LoVo (cell line): ENCODE measurements at places on chromosomes 2 and 18.
A peak's percentile ranks its signal among the peaks of the same experiment; 100 is the strongest.

GRCh38 chr2:45816272-45816671, 164.8 kb downstream of the PRKCE start:
- DNase-seq = no peak

DNA sequence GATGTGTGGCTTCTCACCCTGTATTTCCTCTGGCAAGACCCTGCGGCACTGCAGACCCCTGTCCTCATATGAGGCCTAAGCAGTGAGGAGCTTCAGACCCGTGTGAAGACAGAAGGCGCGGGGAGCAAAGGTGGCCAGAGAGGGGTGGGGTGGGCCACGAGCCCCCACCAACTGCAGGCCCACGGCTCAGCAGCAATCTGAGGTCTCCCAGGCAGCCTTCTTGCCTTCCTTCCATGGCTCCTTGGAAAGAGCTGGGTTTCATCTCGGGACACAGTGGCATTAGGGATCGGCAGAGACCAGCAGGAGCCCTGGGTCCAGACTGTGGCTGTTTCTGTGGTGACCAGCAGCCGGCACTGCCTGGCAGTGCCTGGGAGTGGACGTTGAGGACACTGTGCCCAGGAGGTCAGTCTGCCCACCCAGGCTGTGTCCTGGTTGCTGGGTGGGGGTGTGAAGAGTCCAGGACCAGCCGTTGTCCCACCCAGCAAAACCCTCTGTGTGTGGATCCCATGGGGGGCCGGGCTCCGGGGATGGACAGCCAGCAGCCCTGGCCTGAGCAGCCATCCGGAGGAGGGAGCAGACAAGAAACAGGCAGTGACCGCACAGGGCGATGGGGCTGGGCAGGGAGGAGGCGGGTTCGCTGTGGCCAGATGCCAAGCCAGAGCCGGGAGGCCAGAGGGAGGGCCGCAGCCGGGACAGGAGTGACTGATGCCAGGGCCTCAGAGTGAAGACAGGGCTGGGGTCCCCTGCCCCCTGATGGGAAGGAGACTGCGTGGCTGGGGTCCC, 73.8 kb downstream of the RRM2 start:
- DNase-seq = no peak

DNA sequence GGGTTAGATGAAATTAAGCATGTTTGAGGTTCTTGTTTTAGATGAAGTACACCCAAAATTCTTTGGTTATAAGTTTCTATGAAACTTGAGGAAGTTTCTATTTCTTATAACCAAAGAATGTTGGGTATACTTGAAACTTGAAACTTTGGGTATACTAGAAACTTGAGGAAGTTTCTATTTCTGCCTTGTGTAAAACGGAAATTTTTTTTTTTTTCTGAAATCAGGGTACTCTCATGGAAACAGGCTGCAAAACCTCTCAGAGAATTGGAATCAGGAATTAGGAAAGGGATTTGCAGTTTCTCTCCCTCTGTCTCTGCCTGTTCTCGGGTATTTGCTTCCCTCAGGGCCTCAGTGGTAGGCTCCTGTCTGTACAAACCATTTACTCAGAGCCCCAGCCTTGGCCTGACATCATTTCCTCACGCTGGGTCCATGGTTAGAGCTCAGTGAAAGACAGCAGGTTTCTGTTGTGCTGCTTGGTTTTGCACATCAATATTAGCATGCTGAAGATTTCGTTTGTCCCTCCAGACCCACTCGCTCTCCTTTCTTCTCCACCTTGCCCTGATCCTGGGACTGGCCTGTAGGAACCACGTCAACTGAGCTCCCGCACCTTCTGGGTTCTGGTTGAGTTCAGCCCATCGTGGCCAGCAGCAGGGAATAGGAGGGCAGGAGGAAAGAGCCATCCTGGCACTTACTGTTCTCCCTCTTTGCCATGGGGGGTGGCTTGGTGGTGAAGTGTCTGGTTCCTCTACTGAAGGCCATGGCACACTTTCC, 106.4 kb downstream of the POLR1A start:
- no peak for DNase-seq

DNA sequence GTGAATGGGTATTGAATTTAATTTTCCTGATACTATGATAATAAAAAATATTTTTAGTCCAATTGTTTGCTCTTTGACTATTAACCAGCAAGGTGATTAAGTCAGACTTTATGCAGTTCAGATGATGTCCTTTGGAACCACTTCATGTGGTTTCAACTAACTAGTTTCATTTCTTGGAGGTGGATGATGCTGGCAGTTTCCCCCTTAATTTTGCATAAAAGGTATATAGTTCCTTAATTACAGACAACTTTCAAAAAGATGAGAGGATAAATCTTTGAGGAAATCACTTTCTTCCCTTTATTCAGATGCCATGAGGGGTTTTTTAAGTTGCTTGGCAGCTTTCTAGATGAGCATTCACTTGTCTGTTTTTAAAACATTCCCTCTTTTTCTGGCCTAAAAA, 223.1 kb downstream of the PHLPP1 start:
- no peak for DNase-seq

- DNase-seq = no peak
Measured at GRCh38 chr2:109615637-109616144, 1.5 kb downstream of the SOWAHC start.

GRCh38 chr2:16395601-16396000, 270.0 kb downstream of the CYRIA start:
- no peak for DNase-seq

DNA sequence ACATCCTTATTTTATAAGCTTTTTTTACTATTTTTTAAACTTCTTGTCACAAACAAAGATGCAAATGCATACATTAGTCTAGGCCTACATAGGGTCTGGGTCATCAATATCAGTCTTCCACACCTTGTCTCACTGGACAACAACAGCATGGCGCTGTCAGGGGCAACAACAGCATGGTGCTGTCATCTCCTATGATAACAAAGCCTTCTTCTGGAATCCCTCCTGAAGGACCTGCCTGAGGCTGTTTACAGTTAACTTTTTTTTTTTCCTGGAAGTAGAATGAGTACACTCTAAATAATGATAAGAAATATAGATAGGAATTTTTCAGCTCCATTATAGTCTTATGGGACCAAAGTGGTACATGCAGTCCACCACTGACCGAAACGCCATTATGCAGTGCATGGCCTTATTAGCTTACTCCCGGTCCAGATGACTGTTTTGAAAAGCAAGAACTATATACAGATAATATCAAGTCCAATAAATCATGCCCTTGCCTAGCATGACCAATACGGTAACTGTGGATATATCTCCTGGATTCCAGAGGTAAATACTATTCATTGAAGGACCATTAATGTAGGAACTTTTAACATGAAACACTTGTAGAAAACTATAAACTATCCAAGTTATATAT, 38.4 kb downstream of the TCF4 start:
- DNase-seq = no peak

- DNase-seq = no peak
Measured at GRCh38 chr2:217220228-217221013, 360.6 kb upstream of the TNP1 start.

DNA sequence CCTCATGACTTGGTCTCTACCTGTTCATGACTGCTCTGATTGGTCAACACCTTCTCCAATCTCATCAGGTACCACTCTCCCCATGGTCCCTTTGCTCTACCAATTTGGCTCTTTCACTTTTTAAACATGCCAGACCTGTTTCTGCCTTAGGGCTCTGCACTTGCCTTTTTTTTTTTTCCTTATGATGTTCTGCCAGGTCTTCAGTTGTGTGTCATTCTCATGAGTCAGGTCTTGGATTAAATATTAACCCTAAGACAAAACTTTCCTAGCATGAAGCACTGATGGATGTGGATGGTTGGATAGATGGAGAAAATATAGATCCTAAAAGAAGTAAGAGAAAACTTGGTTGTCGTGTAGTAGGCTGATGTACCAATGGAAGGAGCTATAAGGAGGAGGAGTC, 219.3 kb downstream of the TTC32 start:
- DNase-seq = peak; percentile 75

DNA sequence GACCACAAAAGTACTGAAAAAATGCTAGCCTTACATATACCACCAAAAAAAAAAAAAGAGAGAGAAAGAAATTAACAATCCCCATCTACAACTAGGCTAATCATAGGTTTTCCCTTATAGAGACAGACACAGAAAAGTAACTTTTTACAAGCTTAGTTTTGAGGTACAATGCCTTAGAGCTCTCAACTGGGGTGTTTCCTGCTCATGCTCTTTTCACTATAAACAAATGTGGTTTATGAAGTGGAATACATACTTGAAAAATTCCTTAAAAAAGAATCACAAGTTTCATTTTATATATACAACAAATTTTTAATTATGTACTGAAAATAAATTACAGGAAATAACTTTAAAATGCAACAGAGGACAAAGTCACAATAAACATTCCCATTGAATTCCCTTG, 82.5 kb downstream of the ATL2 start:
- DNase-seq = no peak

DNA sequence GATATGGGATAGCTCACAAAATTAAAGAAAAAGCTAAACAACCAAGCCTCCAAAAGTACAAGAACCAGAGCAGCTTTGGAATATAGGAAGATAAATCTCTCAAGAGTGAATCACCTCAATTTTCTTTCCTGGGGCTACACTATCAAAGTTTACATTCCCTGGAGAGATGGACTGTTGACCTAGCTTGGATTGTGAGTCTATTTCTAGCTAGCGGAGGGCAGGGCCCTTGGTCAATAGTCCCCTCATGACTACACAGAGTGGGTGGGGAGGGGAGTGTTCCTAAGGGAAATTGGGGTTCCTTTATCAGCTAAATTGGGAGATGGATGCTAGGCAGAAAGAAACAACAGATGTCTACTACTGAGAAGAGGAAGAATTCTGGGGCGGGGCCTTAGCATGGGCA, 29.9 kb upstream of the EIF2AK3 start:
- no peak for DNase-seq

DNA sequence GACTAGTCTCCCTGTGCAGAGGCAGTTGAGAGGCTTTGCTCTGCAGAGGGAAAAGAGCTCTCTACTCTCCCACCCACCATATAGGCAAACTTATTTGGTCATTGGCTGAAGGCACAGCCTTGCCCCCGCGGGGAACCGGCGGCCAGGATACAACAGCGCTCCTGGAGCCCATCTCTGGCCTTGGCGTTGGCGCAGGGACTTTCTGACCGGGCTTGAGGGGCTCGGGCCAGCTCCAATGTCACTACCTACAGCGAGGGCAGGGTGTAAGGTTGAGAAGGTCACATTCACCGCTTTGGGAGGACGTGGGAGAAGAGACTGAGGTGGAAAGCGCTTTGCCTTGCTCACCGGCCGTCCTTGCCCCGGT, 2.2 kb downstream of the ONECUT2 start:
- DNase-seq = no peak

DNA sequence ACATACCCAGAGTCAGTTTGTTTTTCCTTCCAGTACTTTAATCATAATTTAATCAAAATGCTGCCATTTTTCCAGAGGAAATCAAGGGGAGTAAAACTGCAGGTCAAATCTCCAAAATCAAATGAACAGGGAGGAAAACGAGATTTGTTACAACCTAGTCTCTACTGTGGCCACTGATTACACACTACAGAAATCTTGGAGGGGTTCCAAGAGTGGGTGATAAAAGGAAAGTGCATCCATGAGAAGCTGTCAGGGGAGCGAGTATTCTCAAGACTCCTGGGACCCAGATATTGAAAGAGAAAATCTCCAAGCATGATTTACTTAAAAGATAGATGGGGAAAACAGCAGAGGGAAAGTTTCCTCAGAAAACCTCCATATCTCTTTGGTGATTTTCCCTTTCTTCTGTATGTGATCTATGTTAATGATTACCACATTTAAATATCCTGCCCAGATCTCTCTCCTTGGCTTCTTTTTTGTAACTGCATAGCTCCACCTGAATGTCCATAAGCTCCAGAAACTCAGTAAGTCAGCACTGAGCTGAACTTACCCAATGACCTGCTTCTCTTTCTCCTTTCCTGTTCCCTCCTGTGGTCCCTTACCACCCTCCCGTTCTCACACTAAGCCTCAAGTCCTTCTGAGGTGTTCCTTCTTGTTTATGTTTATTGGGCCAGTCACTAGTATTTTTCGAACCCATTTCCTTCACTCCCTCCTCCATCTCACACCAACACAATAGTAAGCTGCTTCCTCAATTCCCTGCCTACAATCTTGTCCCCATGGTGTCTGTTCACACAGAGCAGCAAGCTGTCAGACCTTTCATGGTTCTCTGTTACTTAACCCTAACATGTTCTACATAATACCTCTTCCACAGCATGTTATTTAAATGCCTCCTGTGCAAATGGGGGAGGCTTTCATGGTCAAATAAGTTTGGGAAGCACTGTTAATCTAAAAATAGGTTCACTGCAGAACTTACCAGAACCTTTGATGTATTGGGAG, 73.9 kb upstream of the TWSG1 start:
- DNase-seq = no peak

DNA sequence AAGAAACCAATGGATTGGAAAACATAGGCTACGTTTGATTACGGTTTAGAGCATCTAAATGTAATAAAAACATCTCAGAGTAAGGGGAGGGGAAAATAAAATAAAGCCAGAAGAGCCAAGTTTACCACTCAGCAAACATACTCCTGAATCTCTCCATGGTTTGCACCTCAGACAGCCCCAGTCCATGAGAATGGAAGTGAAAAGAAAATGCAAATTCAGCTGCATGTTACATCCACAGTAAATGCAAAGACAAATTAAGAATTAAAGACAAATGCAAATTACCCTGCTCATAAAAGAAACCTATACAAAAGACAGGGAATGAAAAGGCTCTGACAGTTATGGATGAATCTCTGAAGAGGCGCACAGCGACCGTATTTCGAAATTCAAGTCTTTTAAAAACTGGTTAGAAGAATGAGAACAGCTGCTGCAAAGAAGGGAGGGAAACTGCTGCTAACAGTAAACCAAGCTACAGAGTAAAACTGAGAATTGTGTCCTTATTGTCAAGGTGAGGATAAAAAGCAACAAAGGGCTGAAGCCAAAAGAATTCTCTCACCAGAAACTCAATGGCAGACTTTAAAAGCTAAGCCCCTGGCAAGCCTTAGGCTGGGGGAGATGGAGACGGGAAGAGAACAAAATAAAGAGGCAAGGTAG, 197.9 kb upstream of the ACVR2A start:
- no peak for DNase-seq

DNA sequence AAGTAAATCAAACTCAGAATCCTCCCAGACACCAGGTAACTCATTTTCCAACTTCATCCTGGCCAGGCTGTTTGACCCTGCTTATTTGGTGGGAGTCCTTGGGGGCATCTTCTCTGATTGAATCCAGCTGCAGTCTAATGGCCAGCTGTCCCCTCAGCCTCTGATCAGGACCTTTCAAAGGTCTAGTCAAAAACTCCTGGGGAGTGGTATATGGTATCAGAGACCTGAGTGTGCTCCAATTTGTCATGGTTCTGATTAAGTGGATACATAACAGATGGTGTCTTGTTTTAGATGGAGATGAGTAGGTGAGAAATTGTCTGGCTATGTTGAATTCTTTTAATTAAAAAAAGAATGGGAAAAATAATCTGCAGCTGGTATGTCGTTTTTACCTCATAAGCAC, 842.6 kb upstream of the ACVR2A start:
- no peak for DNase-seq

DNA sequence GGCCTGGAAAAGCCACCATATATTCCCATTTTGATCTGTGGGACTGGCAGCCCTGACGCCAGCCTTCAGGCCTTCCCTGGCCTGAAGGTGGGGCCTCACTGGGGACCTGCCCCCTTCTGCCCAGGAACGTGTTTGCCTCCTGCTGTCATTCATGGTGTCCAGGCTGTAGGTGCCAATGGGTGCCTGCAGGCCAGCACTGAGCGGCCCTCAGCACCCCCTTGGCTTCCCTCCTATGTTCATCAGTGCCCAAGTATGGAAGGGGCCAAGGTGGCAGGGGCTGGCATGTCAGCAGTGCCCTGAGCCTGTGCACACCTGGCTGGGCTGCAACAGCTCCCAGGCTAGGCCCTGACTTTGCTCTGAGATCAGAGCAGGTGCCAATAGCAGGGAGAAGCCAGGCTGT, 800.3 kb upstream of the RAB6C start:
- no peak for DNase-seq
